Large intestine (tissue), 12 donors: ENCODE measurements at places on chromosomes 5 and 9.

GRCh38 chr9:132646726-132647125, 23.1 kb downstream of the DDX31 start:
- DNase-seq: no peak

DNA sequence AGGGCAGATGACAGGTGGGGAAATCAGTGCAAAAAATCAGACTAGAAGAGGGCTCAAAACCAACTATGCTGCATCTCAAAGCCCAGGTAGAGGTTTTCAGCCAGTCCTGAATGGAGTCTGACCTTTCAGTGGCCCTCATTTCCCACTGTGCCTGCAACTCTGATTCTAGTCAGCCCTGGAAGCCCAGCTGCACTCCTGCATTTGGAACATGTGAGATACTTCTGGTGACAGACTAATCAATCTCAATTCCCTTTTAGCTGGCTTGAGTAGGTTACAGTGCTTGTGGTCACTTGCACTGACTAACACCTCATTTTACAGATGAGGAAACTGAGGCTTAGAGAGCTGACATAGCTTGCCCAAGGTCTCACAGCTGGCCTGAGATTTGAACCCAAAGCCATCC, 7.9 kb upstream of the ACSL6 start:
- DNase-seq: no peak

GRCh38 chr5:38825494-38825893, 20.3 kb upstream of the OSMR start:
- DNase-seq: no peak

DNA sequence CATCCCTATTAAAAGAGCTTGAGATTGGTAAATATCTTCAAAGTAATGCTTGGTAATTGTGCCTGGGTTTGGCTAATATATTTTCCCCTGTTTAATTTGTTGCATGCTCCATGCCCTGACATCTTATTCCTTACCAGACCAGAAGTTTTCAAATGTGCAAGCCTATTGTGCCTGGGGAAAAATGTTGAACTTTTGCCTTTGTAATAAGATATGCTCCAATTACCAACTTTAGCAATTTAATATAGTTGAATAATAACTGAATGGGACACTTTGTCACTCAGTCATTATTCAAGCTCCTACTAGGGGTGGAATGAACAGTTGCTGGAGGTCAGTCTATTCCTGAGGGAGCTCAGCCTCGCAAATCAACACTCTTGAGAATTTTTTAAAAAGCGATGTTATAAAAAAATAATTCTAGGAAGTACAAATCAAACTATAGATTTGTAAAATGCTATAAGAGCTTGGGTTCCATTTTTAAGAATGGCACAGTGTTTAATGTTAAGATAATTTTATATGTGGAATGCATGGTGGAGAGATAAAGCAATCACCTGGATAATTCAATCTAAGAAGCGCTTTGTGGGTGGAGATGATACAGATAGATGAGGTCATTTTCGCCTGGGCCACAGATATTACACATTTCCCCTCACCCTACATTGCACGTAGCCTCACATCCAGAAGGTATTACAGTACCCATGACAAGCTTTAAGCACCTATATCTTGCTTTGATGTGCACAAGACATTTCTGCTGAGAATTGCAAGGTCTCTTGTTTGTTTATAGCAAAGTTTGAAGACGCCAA, 231.8 kb downstream of the PIK3R1 start:
- no peak for DNase-seq

GRCh38 chr5:141657937-141658545, 6.8 kb upstream of the FCHSD1 start:
- no peak for DNase-seq

- DNase-seq: no peak
Measured at GRCh38 chr5:131488463-131488862, 146.6 kb downstream of the RAPGEF6 start.

GRCh38 chr9:124835026-124835557, 18.2 kb upstream of the WDR38 start:
- DNase-seq: peak; percentile 90
